ENCODE measurements at places on chromosomes 6 and 20.

GRCh38 chr6:53790886-53791285, 3.9 kb upstream of the LRRC1 start:
- DNase-seq: no peak

DNA sequence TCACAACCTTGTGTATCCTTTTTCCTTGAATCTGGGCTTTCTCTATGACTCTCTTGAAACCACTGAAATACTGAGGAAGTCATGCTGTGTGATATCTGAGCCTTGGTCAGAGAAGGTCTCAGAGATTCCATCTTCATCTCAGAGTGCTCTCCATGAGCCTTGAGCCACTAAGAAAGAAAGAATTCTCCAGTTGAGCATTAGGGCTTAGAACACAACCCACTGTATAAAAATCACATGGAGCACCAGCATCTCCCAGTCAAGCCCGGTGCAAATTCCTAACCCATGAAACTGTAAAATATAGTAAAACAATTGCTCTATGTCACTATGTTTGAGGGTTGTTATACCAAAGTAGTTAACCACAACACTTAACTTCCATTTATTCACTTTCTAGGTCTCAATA, 181.4 kb downstream of the MOXD1 start:
- DNase-seq: no peak

DNA sequence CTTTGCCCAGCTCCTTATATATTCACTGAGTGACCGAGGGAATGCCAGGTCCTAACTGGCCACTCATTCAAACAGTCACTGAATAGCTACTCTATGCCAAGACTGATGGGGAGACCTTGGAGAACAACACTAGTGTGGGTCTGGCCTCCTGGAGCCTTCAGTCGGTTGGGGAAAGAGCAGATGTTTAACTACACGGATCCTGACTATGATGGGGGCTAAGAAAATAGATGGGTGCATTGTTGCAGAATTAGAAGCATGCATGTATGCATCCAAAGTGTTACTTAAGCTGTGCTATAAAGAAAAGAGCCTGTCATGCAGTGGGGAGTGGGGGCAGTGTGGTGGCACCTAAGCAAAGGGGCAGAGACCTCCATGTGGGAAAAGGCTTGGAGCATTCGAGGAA, 6.5 kb downstream of the FKBP1A start:
- no peak for DNase-seq

DNA sequence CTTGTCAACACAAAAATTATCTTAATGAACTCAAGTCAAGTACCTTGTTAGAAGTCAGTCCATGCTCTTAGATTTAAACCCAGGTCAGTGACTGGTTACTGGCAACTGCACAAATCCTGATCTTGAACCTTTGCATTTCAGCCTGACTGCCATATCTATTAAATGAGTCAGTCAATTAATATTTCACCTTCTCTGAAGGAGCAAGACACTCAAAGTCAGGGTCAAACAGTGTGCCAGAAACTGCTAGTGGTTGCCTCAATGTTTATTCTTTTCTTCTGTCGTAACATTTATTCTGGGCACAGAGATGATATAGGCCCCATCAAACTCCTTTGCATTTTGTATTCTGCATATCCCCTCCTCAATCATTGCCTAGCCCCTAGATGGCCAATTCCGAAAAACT, 193.9 kb upstream of the MOCS1 start:
- no peak for DNase-seq

GRCh38 chr6:112183271-112183671, 71.1 kb downstream of the LAMA4 start:
- DNase-seq: no peak

DNA sequence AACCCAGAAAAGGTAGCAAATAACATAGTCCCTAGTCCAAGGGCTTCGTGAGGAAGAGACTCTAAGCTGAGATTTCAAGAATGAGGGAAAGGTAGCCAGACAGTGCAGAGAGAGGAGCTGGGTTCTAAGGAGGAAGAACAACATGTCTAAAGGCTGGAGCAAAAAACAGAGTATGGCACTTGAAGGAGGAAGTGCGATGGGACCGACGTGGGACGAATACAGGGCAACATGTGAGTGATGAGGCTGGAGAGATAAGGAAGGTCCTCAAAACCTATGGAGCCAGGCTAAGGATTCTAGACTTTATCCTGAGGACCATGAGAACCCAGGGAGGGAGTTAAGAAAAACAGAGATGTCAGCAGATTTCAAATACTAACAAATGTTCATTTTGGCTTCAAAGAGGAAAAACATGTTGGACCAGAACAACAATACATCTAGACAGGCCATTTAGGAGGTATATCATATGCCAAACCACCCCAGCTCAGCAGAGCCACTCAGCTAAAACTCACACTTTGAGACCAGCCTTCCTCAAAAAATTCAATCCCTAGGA, 17.5 kb downstream of the ATXN1 start:
- DNase-seq: no peak

DNA sequence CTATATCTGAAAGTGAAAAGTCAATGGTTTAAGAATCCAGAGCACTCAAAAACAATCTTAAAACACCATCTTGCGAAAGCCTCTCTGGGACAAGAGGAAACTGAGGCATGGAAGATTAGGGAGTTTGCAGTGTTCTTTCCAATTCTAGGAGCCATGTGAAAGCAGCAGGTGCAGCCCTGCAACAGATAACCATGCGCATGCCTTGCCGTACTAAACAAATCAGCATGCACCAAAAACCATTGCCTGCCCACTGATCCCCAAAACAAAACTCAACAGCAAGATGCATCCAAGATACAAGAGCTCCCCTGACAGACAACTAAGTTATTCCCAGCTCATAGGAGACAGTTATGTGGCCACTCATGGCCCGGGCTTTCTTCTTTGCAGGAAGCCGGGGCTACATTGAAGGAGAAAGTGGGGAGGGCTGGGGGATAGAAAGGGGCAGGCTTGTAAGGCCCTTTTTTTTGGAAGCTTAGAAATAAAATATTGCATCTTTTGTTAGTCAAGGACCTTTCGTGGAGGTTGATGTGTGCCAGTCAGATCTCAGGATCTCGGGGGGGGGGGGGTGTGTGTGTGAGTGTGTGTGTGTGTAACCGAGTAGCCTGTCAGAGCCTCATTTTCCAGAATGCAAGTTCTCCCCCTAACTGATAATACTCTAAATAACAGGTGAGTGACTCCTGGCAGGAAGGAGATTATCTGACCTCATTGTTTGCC, 178.4 kb downstream of the MBOAT1 start:
- no peak for DNase-seq

DNA sequence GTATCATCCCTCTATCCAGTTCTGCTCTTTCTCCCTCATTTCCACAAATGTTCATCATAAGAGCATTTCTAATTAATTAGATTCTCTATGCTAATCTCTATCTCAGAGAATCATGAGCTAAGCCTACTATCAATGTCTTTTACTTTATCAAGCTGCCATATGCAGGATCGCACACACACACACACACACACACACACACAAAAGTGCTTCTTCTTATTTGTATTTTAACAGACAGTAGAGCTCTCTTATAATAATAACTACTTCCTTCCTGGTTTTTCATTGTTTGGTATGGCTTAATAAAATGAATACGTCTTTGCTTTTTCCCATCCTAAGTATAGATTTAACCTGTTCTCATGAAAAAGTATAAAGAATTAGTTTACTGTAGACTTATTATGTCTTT, 170.2 kb downstream of the HAO1 start:
- DNase-seq: no peak

GRCh38 chr20:6485351-6485750, 282.1 kb upstream of the BMP2 start:
- no peak for DNase-seq

DNA sequence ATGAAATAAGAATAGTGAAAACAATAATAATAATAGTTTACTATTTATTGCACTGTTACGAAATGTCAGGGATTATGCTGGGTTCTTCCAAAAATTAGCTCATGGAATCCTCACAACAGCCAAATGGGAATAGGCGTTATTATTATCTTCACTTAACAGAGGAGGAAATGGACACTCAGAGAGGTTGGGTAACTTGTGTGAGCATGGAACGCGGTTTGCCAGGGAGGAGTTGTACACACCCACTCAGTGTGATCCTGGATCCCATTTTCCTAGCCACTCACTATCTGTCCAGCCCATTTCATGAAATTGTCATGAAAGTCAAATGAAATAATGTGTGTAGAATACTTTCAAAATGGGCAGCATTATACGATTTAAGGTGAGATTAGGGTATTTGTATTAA, 4.6 kb downstream of the NELFCD start:
- no peak for DNase-seq
